ENCODE measurements at places on chromosomes 7 and 10.

DNA sequence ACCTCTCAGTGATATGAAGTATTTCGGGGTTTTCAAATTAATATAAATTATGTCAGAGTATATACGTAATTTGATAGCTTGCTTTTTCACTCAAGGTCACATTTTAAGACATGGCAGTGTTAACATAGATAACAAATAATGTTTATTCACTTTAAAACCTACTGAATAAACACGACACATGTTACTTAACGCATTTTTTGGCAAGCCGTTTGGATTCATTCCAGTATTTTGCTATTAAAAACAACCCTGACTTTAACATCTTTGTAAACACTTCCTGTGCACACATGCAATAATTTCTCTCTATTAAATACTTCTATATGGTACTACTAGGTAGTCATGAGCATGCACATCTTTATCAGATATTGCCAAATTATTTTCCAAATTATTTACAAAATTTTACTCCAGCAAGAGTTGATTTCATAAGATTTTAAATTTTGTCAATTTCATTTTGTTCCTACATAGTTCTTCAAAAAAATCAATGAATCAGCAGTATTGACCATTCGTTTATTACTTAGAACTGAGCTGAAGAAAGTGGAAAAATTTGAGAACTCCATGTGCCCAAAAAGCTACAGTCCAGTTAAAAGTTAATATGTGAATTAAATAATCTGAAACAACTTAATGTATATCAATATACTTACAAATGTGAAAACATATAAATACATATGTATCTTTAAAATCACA is 26.8 kb upstream of the THSD7A start:
- no peak for DNase-seq

GRCh38 chr7:68865351-68866199 is 732.7 kb upstream of the AUTS2 start:
- no peak for DNase-seq

- DNase-seq = no peak
Measured at GRCh38 chr10:48364659-48365405, 58.4 kb downstream of the MAPK8 start.

- no peak for DNase-seq
Measured at GRCh38 chr7:134613623-134614347, 32.9 kb upstream of the BPGM start.

DNA sequence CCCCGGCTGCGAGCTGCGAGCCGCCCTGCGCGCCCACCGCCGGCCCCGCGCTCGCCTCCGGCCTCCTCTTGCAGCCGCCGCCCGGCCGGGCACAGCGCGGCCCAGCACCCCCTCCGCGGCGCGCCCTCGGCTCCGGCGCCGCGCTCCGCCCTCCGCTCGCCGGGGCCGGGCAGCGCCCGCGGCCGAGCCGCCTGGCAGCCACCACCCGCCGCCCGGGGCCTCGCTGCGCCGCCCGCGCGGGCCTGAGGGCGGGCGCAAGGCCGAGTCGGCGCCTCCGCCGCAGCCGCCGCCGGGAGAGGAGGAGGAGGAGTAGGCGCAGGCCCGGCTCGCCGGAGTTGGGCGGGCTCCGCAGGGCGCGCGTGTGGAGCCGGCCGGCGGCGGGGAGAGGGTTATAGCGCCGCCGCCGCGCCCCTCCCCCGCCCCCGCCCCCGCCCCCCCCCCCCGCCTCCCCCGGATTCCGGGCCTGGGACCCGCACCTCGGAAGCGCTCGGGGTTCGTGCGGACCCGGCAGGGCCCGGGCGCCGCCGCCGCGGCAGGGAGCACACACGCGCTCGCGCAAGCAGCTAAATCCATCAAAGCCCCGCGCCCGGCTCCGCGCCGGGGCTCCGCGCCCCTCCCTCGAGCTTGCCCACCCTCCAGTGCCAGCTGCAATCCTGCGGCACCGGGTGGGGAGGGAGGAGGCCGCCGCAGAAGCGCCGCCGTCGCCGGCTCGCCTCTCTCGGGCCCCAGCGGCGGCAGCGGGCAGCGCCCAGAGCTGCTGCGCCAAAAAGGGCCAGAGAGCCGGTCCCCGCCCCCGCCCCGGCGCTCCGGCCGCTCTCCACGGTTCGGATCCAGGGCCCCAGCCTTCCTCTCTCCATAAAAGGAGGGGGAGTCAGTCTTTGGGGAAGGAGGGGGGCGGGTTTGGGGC is at the start of gene PDGFA:
Gene PDGFA (minus strand): TSS at position 363 of the 907 bp plus-strand sequence. CDS start 845 bp downstream, outside the sequence.
- DNase-seq = peak; percentile 13

- no peak for DNase-seq
Measured at GRCh38 chr10:88896372-88896993, 16.4 kb downstream of the STAMBPL1 start.

GRCh38 chr7:55427800-55428199 is 62.7 kb downstream of the LANCL2 start:
- no peak for DNase-seq

DNA sequence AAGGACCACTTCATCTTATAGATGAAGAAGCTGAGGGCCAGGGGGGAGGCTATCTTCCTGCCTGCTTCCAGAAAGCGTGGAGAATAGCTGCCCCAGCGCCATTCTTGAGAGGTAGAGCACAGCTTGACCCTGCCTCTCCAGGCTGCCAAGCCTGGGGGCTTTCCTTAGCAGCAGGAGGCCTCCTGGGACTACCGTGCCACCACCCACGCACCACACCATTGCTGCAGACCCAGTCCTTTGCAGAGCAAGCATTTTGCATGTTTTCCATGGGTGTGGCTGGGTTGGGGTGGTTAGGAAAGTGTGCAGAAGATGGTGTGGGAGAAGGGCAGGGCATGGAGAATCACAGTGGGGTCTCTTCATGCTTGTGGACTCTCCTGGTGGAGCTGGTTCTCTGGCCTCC is 64.9 kb downstream of the TBXAS1 start:
- DNase-seq = no peak

DNA sequence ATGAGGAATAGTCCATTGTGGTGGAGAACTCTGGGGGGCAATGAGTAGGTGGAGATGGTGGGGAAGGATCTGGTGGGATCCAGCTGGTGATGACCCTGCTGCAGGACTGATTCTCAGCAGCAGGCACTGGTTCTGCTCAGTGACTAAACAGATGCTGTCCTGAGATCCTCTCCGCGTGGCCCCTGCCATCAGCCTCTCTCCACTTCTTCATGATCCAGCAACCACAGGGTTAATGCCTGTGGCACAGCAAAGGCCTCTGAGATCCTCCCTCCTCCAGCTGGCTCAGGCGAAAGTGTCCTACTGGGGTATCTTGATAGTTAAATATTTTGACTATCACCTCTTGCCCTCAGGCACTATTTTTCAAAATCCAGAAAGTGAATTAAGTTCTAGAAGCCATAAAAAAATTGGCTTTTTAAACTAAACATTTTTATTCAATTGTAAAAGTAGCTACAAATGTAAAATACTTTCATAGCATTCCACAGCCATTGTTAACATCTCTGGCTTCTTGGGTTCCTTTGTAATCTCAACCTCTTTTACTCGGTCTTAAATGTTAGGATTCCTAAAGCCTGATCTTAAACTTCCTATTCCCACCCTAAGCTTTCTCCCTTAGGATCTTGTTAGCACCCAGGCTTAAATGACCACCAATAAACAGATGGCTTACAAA is 13.1 kb downstream of the PLAU start:
- DNase-seq = no peak

DNA sequence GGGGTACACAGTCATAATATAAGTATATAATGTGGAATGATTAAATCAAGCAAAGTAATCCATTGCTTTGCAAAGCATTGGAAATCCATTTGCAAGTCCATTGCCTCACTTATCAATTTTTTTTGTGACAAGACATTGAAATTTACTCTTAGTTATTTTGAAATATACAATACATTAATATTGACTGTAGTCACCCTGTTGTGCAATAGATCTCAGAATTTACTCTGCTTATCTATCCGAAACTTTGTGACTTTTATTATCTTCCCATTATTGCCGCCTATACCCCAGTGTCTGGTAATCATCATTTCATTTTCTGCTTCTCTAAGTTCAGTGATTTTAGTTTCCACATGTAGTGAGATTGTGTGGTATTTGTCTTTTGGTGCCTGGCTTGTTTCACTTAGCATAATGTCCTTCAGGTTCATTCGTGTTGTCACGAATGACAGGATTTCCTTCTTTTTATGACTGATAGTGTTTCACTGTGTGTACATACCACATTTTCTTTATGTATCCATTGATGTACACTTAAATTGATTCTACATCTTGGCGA is 5.8 kb downstream of the MALRD1 start:
- no peak for DNase-seq

DNA sequence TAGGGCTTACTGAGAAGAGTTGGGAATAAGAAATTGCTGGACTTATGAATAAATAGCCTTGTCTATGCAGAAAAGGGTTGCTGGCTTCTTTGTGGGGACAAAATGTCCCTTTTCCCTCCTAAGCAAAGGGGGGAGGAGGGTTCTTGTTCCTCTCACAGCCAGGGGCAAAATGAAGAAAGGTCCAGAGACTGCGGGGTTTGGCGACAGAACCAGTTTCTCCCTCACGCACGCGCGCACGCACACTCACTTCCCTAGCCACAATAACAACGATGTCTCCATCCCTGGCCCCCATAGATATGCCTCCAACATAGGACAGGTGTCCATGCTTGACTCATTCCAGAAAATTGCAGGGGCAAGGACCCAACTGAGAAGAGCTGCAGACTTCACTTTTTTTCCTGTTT is 3.3 kb downstream of the ZMIZ1 start:
- no peak for DNase-seq

- DNase-seq = no peak
Measured at GRCh38 chr10:114634609-114634979, 23.5 kb downstream of the ABLIM1 start.

- no peak for DNase-seq
Measured at GRCh38 chr7:140688341-140688740, 8.2 kb upstream of the NDUFB2 start.

GRCh38 chr7:73642834-73643233 is 18.5 kb upstream of the MLXIPL start:
- no peak for DNase-seq

DNA sequence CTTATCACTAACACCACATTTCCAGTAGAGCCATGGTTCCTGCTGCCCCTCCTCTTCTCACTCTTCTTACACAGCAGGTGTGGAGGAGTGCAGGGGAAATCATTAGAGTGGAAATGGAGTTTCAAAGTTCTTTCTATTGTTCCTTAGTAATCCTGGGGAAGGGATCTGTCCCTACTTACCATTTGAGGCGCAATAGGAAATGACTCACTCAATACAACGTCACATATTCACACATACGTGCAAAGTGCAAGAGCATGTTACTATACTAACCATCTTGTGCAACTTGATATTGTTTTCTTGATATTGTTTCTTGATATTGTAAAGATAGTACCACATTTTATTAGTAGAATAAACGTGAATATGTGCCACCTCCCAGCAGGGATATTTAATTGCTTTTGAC is 1010.2 kb downstream of the DNAJB9 start:
- no peak for DNase-seq

DNA sequence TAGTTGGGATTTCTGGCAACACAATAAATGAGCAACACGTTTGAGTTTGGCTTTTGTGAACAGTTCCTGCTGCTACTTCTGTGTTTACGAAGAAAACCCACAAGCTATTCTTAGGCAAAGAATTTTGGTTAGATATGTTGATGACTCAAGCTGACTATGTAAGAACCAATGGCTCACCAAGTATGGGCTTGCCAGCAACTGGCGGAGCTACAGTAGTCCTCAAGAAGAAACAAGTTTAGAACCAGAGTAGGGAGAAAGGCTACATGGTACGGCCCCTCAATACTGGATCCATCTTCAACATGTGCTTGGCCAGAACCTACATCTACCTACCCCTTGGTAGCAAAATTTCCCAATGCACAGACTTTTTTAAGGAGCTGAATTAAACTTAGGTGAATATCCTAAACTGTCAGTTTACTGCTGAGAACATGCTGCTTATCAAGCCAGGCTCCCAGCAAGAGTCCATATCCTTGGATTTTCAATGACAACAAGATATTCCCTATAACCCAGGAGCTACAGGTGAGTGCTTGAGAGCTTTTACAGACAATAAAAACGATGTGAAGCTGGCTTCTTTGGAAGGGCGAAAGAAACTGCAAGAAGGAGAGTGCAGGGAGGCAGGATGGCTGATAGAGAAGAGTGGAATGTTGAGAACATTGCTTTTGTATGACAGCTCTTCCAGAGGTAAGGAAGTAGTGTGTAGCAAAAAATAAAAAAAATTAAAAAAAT is 74.3 kb upstream of the ASAH2 start:
- DNase-seq = peak; percentile 12

DNA sequence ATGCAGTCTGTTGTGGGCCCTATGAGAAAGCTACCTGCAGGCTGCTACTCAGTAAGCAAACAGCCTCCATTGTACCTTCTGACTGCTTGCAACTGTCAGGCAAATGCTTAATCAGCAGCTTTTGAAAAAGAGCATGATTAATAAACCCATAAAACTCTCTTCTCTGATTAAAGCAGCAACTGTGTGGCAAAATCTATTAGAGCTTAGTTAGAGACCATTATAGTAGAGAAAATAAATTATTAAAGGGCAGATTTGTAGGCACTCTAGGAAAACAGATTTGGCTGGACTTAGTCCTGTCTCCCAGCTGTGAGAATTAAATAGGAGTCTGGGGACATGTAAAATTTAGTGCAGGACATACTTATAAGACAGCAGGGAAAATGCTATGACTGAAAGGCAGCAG is 132.5 kb upstream of the WNT16 start:
- DNase-seq = no peak

- DNase-seq = no peak
Measured at GRCh38 chr7:80918399-80918798, 452 bp downstream of the SEMA3C start.

DNA sequence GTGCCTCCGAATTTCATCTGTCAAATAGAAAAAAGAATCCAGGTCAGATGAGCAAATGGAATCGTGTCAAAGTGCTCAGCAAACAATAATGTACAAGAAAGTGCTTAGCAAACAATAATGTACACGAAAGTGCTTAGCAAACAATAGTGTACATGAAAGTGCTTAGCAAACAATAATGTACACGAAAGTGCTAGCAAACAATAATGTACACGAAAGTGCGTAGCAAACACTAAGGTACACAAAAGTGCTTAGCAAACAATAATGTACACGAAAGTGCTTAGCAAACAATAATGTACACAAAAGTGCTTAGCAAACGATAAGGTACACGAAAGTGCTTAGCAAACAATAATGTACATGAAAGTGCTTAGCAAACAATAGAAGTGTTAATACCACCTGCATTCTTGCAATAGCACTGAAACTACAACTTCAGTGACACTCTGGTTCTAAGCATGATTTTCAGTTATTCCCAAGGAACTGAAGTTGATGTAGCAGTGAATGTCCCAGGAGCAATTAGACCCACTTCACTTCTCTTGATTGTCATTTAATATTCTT is 33.4 kb upstream of the MYL10 start:
- no peak for DNase-seq

- no peak for DNase-seq
Measured at GRCh38 chr7:137097111-137097510, 228.7 kb downstream of the CHRM2 start.

DNA sequence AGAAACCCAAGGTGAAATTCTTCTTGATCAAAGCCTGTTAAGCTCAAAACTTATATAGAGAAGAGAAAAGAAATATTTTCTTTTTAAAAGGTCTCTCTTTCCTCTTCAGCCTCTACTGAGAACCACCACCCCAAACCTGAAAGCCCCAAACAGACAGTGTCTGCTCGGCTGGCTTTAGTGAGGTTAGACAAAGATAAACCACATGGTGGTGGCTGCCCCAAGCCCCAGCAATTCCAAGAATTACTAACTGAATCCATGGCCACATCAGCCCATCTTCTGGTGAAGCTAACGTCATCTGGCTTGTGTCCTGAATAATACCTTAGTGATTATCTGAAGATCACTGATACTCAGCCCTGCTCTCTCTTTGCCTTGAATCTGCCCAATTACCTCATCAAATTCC is 275.0 kb downstream of the ELMO1 start:
- no peak for DNase-seq

- DNase-seq = no peak
Measured at GRCh38 chr7:20906801-20907453, 120.2 kb upstream of the SP8 start.

GRCh38 chr7:112448891-112449290 is 1.4 kb upstream of the IFRD1 start:
- DNase-seq = no peak

Measured in activated CD4-positive, alpha-beta T cell treated with anti-CD3 and anti-CD28 coated beads, Interleukin-2, amount 10 ng/mL, durations not matched to agents 7 days and 5 days (primary cell).